Activated CD4-positive, alpha-beta memory T cell treated with anti-CD3 and anti-CD28 coated beads, Interleukin-2, amount 10 ng/mL, durations not matched to agents 7 days and 5 days (primary cell): ENCODE measurements at places on chromosomes 6 and 20. TPM values are rescaled to one million over a fixed set of nuclear protein-coding genes. Genes with fewer than 3 reads are reported as not detected.

GRCh38 chr20:11895861-11896387 is 21.8 kb upstream of the BTBD3 start:
- peaks cover 11% of the 10 kb centered on the region for H3K4me1 ChIP-seq
- H3K4me3 ChIP-seq, result no peak overlapping the region
- DNase-seq, result no peak
- H3K27ac ChIP-seq, result no peak overlapping the region
- H3K27me3 ChIP-seq, result peaks cover 12% of the 10 kb centered on the region

DNA sequence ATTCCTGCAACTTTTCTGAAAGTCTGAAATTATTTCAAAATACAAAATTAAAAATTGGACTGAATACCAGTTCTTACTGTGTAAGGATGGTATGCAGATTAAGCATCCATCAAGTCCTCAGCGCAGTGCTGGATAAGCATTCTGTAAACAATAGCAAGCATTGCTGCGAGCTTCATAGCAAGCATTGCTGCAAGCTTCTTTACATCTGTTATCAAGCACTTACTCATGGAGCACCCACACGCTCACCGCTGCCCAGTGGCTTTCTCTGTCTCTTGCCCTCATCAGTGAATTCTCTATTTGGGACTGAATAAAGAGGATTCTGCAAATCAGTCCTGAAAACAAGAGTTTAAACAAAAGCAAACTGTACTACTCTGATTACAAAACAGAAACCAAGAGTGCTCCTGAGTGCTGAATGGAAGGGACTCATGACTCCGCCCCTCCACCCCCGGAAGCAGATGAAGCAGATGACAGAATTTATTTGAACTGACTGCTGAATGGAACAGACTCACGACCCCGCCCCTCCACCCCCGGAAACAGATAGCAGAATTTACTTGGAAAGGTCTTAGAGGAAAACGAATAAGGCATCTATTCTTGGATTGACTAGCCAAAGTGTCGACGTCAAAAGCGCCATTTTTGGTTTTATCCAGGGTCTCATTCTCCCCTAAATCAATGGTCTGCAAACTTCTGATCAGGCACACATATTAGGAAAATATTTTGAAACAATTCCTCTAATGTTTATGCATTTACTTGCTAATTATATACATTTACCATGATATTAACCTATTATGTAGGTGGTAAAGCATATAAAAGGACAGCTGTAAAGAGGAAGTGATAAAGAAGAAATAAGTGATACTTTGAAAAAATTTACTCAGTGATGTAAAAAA is 22.1 kb upstream of the EYA2 start:
- H3K27ac ChIP-seq, result no peak overlapping the region
- DNase-seq, result no peak
- no peak overlapping the region for H3K4me3 ChIP-seq
- no peaks in the 10 kb centered on the region for H3K36me3 ChIP-seq

GRCh38 chr6:19268117-19268516 is 569.1 kb upstream of the ID4 start:
- H3K27me3 ChIP-seq, result no peaks in the 10 kb centered on the region
- no peaks in the 10 kb centered on the region for H3K36me3 ChIP-seq
- H3K4me3 ChIP-seq, result no peak overlapping the region
- DNase-seq, result no peak
- H3K4me1 ChIP-seq, result no peaks in the 10 kb centered on the region

DNA sequence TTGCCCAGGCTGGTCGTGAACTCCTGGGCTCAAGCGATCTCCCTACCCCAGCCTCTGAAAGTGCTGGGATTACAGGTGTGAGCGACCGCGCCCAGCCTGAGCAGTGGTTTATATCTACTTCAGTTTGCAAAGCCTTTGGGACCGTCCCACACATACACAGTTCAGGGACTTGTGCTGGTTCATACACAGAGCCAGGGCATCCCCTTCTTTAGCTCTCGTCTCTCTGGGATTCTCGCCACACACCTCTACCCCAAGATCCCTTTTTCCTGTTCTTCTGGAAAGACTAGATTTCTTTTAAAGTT is 12.5 kb downstream of the CAP2 start:
- no peaks in the 10 kb centered on the region for H3K36me3 ChIP-seq
- no peaks in the 10 kb centered on the region for H3K27me3 ChIP-seq
- H3K4me3 ChIP-seq, result no peak overlapping the region

GRCh38 chr20:2599288-2600006 is 53.0 kb upstream of the NOP56 start:
- no peak overlapping the region for H3K27ac ChIP-seq
- peaks cover 6% of the 10 kb centered on the region for H3K27me3 ChIP-seq
- DNase-seq, result no peak
- no peaks in the 10 kb centered on the region for H3K36me3 ChIP-seq

DNA sequence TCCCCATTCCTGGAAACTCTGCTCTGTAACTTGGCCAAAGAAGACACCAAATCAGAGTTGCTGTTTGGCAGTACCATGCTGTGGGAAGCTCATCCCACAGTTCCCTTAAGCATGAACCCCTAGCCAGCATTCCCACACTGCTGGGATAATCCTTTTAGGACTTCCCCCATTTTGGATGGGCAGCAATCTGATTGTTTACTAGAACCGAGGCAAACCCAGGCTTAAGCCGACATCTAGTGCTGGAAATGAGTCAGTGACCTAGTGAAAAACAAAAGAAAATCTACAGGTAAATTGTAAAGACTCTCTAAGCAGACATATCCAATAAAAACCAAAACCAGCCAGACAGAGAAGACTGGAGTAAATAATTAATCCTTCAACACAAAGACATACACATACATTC is 5.2 kb downstream of the DNAH8 start:
- H3K36me3 ChIP-seq, result peaks cover 11% of the 10 kb centered on the region
- H3K4me3 ChIP-seq, result no peak overlapping the region
- no peak for DNase-seq
- H3K4me1 ChIP-seq, result peaks cover 15% of the 10 kb centered on the region
- H3K27me3 ChIP-seq, result peaks cover 32% of the 10 kb centered on the region

- H3K27ac ChIP-seq, result no peak overlapping the region
- H3K27me3 ChIP-seq, result no peaks in the 10 kb centered on the region
- no peak overlapping the region for H3K4me3 ChIP-seq
- DNase-seq, result no peak
- H3K36me3 ChIP-seq, result no peaks in the 10 kb centered on the region
Observed at GRCh38 chr6:10598084-10598960, 77.2 kb downstream of the GCNT2 start.

- H3K36me3 ChIP-seq, result no peaks in the 10 kb centered on the region
- H3K4me1 ChIP-seq, result peaks cover 29% of the 10 kb centered on the region
- no peak for DNase-seq
- H3K27ac ChIP-seq, result no peak overlapping the region
- H3K4me3 ChIP-seq, result no peak overlapping the region
Observed at GRCh38 chr6:85408039-85408438, 41.8 kb upstream of the NT5E start.

GRCh38 chr6:148359228-148359627 is 16.6 kb downstream of the SASH1 start:
- no peak for DNase-seq
- peaks cover 4% of the 10 kb centered on the region for H3K4me1 ChIP-seq
- peaks cover 9% of the 10 kb centered on the region for H3K27me3 ChIP-seq
- H3K36me3 ChIP-seq, result no peaks in the 10 kb centered on the region
- H3K4me3 ChIP-seq, result no peak overlapping the region

GRCh38 chr20:19522071-19522801 is 235.8 kb upstream of the RIN2 start:
- H3K27ac ChIP-seq, result no peak overlapping the region
- DNase-seq, result no peak
- H3K4me1 ChIP-seq, result no peaks in the 10 kb centered on the region
- no peaks in the 10 kb centered on the region for H3K36me3 ChIP-seq
- H3K27me3 ChIP-seq, result no peaks in the 10 kb centered on the region

DNA sequence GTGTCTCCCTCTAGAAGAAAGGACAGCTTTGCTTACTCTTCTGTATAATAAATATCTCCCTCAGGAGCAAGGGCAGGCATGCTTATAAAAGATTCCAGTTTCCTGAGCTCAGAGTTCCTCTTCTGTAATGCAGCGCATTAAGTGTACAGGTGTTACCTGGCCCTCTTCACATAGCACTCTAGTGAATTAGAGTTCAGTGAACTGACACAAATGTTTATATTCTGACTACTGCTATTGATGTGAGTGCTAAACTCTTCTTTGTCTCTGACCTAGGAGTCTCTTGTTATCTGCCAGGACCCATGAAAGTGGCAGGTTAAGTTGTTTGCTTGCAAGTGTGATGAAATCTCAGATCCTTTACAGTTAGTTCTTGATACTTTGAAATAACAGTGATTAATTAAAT is 33.5 kb downstream of the CYB5R4 start:
- no peak overlapping the region for H3K4me3 ChIP-seq
- no peak for DNase-seq
- peaks cover 11% of the 10 kb centered on the region for H3K36me3 ChIP-seq
- H3K27ac ChIP-seq, result no peak overlapping the region
- no peaks in the 10 kb centered on the region for H3K27me3 ChIP-seq

- H3K4me1 ChIP-seq, result no peaks in the 10 kb centered on the region
- H3K27ac ChIP-seq, result no peak overlapping the region
- H3K36me3 ChIP-seq, result no peaks in the 10 kb centered on the region
- H3K4me3 ChIP-seq, result no peak overlapping the region
- no peaks in the 10 kb centered on the region for H3K27me3 ChIP-seq
- DNase-seq, result no peak
Observed at GRCh38 chr20:8589956-8590355, 457.9 kb downstream of the PLCB1 start.

GRCh38 chr20:33709905-33710541 is 10.1 kb downstream of the PXMP4 start:
- H3K27me3 ChIP-seq, result no peaks in the 10 kb centered on the region
- H3K4me3 ChIP-seq, result no peak overlapping the region
- H3K4me1 ChIP-seq, result peaks cover 27% of the 10 kb centered on the region
- H3K27ac ChIP-seq, result peak overlapping the region; percentile 31

- no peak overlapping the region for H3K27ac ChIP-seq
- peaks cover 10% of the 10 kb centered on the region for H3K36me3 ChIP-seq
- no peak overlapping the region for H3K4me3 ChIP-seq
- peaks cover 9% of the 10 kb centered on the region for H3K4me1 ChIP-seq
- peaks cover 35% of the 10 kb centered on the region for H3K27me3 ChIP-seq
Observed at GRCh38 chr20:45095805-45096238, 5.1 kb downstream of the KCNS1 start.

- DNase-seq, result no peak
- H3K36me3 ChIP-seq, result no peaks in the 10 kb centered on the region
- H3K27me3 ChIP-seq, result no peaks in the 10 kb centered on the region
- no peak overlapping the region for H3K27ac ChIP-seq
- H3K4me1 ChIP-seq, result no peaks in the 10 kb centered on the region
Observed at GRCh38 chr6:37680668-37681067, 17.0 kb downstream of the MDGA1 start.

DNA sequence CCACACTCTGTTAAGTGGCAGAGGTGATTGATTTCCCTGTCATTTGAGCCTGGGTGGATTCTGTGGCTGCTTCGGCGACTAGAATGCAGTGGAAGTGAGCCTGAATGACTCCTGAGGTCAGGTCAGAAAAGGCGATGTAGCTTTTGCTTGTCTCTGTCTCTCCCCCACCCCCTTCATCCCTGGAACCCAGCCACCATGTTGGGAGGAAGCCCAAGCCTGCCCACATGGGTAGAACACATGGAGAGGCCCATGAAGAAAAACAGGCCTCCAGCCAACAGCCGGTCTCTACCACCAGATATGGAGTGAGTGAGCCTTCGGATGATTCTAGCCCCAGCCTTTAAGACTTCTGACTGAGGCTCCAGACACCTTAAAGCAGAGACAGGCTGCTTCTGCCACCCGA is 181.0 kb downstream of the TFAP2C start:
- H3K4me3 ChIP-seq, result no peak overlapping the region
- no peaks in the 10 kb centered on the region for H3K27me3 ChIP-seq
- no peak for DNase-seq

GRCh38 chr20:24469894-24470745 is 691 bp downstream of the SYNDIG1 start:
- H3K27me3 ChIP-seq, result peaks cover 52% of the 10 kb centered on the region
- H3K36me3 ChIP-seq, result no peaks in the 10 kb centered on the region
- H3K4me3 ChIP-seq, result no peak overlapping the region
- H3K27ac ChIP-seq, result no peak overlapping the region
- no peak for DNase-seq

GRCh38 chr6:25487012-25487411 is 165.0 kb upstream of the SCGN start:
- no peak for DNase-seq
- H3K27me3 ChIP-seq, result no peaks in the 10 kb centered on the region

The OPN5 gene
- not detected for total RNA-seq

The SMPD2 gene
- total RNA-seq, result 15.9 TPM

The LGSN gene
- total RNA-seq, result 0.15 TPM

The MAFB gene
- 0.33 TPM for total RNA-seq

The METTL24 gene
- total RNA-seq, result not detected
